Thoracic aorta (tissue), 2 donors: ENCODE measurements at places on chromosomes 3 and 15. TPM values are rescaled to one million over a fixed set of nuclear protein-coding genes. Genes with fewer than 3 reads are reported as not detected.

ELP6 gene
- total RNA-seq = 28.7 TPM

UCN2 gene
- not detected for total RNA-seq

KBTBD8 gene
- 1.1 TPM for total RNA-seq

DNA sequence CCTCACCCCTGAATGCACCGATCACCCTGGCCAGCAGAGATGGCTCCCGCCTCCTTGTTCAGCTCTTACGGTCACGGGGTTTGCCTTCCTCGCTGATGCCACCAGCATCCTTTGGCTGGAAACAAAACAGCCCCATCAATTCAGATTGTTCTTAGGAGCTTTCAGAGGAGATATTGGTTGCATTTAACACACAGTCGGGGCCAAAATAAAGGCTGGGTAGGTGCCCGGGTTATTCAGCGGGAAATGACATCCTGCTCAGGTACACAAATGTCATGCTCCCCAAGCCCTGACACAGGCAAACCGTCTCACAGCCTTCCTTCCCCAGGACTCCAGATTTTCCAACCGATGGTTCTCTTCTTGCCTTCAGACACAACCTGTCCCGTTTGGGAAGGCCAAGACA lies 62.4 kb upstream of the MEF2A start:
- no peak overlapping the region for H3K27ac ChIP-seq
- no peak for DNase-seq
- H3K36me3 ChIP-seq = no peaks in the 10 kb centered on the region
- peaks cover 43% of the 10 kb centered on the region for H3K4me1 ChIP-seq
- no peaks in the 10 kb centered on the region for H3K27me3 ChIP-seq

DNA sequence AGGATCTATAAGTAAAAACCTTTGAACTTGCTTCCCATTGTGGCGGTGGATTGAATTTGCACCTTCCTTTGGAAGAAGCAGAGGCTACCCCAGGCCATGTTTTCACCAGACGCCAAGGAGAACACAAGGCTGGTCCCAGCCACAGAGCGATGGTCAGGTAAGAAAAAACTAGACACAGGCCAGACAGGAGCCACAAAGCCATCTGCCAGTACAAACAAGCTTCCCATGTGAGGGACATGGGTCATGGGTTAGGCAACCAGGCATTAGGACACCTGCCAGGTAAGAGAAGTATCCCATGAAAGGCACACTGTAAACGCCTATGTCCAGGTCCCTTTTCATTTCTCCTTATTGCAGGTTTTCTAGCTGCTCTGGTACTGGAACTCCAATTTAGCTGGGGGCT lies 190.2 kb downstream of the KLF13 start:
- H3K4me1 ChIP-seq = peaks cover 1% of the 10 kb centered on the region
- H3K4me3 ChIP-seq = no peak overlapping the region
- DNase-seq = no peak
- H3K27me3 ChIP-seq = no peaks in the 10 kb centered on the region

DNA sequence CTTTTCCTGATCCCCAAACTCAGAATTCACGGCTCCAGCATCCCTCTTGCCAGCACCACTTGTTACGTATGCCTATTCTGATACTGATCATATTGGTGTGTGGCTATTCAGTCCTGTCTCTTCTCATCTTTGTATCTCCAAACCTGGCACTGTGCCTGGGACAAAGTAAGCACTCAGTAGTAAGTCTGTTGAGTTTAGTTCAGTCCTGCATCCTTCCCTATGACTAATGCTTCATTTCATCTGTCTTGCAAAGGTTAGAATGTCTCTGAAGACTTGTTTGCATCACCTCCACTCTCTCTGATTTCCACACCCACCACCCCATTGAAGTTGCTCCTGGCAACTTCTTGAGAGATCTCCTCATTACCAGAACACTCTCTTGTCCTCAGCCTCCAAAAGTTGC lies 80.3 kb downstream of the HMG20A start:
- H3K4me3 ChIP-seq = no peak overlapping the region
- H3K27ac ChIP-seq = no peak overlapping the region
- no peak for DNase-seq
- H3K27me3 ChIP-seq = no peaks in the 10 kb centered on the region
- H3K36me3 ChIP-seq = no peaks in the 10 kb centered on the region
- H3K4me1 ChIP-seq = peaks cover 20% of the 10 kb centered on the region

DNA sequence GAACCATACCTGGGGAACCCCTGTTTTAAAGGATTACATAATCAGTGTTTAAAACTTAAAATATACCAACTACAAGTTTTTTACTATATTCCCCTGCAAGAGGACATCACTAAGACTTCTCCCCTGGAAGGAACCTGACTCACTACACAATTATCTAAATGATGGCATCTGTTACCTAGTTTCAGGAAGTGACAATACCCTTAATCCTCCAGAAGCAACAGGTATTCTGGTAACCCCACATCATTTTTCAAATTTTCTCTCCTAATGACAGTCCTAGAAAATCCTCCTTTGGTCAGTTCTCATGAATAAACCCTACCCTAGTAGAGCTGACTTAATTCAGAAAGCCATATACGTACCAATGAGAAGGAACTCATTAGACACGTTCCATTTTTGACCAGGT lies 78.4 kb downstream of the RFX7 start:
- no peaks in the 10 kb centered on the region for H3K27me3 ChIP-seq
- H3K36me3 ChIP-seq = no peaks in the 10 kb centered on the region
- no peak overlapping the region for H3K4me3 ChIP-seq

- DNase-seq = no peak
- H3K36me3 ChIP-seq = no peaks in the 10 kb centered on the region
- no peak overlapping the region for H3K4me3 ChIP-seq
- no peaks in the 10 kb centered on the region for H3K4me1 ChIP-seq
Observed at GRCh38 chr15:32819448-32819847, 101.6 kb downstream of the GREM1 start.

GRCh38 chr15:33963831-33964664 lies 4.2 kb upstream of the CHRM5 start:
- DNase-seq = no peak
- H3K27me3 ChIP-seq = no peaks in the 10 kb centered on the region
- H3K4me3 ChIP-seq = no peak overlapping the region
- H3K4me1 ChIP-seq = peaks cover 8% of the 10 kb centered on the region
- no peaks in the 10 kb centered on the region for H3K36me3 ChIP-seq

DNA sequence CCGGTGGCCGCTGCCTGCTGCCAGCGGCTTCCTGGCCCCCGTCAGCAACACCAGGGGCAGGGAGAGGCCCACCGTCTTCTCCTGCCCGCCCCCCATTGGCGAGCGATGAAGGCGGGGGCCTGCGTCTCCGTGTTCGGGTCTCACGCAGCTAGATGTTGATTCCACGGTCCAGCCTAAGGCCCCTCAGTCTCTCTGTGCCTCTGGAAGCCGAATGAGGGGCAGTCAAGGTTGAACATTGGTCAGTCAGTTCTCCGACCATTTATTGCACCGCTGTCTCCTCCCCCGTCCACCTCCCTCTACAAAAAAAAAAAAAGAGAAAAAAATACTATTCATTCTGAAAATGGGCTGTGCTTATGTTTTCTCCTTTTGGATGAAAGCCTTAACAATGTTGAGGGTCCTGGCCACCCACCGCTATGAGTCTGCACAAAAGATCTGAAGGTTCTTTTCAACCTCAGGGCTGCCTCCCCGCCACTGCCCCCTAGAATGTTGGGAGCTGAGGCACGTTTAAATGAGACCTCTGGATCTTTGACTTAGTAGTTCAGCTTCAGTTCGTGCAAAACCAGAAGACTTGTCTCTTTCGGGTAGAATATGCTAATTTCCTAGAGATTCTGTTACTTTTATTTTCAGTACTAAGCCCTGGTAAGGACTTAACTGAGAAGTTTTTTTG lies 736 bp downstream of the IREB2 start:
- no peak for DNase-seq
- H3K27ac ChIP-seq = peak overlapping the region; percentile 96
- peak overlapping the region; percentile 93 for H3K4me3 ChIP-seq
- peaks cover 21% of the 10 kb centered on the region for H3K4me1 ChIP-seq
- H3K27me3 ChIP-seq = no peaks in the 10 kb centered on the region

DNA sequence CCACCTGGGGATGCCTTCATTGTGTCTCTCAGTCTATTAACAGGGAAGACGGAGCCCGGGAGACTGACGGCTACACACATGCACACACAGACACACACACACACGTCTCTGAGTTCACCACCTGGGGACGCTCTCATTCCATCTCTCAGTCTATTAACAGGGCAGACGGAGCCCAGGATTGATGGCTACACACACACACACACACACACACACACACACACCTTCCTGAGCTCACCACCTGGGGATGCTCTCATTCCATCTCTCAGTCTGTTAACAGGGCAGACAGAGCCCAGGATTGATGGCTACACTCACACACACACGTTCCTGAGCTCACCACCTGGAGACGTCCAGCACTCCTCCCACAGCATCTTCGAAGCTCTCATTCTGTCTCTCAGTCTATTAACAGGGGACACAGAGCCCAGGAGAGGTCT lies 143.9 kb downstream of the OR4M2 start:
- no peak overlapping the region for H3K4me3 ChIP-seq
- DNase-seq = no peak
- H3K4me1 ChIP-seq = no peaks in the 10 kb centered on the region
- H3K27ac ChIP-seq = no peak overlapping the region
- H3K36me3 ChIP-seq = no peaks in the 10 kb centered on the region
